Activated CD4-positive, alpha-beta T cell treated with anti-CD3 and anti-CD28 coated beads, Interleukin-2, amount 10 ng/mL, durations not matched to agents 24 days and 14 days (primary cell): ENCODE measurements at places on chromosomes 4 and X.

GRCh38 chr4:119835613-119835910 is 207.0 kb upstream of the PDE5A start:
- H3K36me3 ChIP-seq = no peaks in the 10 kb centered on the region
- H3K4me3 ChIP-seq = no peak overlapping the region
- no peak overlapping the region for H3K27ac ChIP-seq
- no peaks in the 10 kb centered on the region for H3K4me1 ChIP-seq
- no peaks in the 10 kb centered on the region for H3K27me3 ChIP-seq

DNA sequence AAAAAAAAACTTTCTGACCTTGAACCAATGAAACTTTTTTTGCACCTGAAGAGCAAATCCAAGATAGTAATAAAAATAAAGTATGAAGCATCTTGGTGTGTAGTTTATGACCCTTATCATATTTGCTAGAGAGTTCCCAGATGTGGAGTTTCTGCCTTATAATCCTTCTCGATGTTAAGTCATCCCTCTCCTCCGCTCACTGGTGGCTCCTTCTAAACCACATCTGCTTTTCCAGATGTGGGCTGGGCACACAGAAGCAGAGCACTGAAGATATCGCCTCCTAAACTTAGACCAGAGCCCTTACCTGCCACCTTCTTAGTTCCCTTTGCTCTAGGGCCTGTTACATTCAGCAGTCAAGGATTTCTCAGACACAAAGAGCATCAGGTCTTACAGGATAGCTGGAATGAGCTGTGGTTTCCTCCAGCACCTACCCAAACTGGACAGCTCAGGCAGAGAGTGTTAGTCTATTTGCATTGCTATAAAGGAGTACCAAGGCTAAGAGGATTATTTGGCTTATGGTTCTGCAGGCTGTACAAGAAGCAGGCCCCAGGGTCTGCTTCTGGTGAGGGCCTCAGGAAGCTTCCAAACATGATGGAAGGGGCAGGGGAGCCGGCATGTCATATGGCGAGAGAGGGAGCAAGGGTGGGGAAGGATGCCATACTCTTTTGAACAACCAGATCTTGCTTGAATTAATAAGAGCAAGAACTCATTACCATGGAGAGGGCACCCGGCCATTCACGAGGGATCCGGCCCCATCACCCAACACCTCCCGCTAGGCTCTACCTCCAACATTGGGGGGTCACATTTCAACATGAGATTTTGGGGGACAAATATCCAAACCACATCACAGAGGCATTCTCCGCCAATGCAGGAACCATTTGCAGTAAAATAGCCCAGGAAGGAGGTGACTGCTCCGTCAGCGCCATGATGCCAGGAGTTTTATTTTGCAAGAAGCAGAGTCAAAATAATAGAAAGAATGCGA is 75.6 kb upstream of the HELT start:
- H3K36me3 ChIP-seq = no peaks in the 10 kb centered on the region
- DNase-seq = no peak
- no peaks in the 10 kb centered on the region for H3K4me1 ChIP-seq
- no peak overlapping the region for H3K27ac ChIP-seq
- H3K27me3 ChIP-seq = peaks cover 29% of the 10 kb centered on the region
- H3K4me3 ChIP-seq = no peak overlapping the region

- no peak overlapping the region for H3K4me3 ChIP-seq
- no peaks in the 10 kb centered on the region for H3K27me3 ChIP-seq
- H3K36me3 ChIP-seq = no peaks in the 10 kb centered on the region
- no peak overlapping the region for H3K27ac ChIP-seq
- no peaks in the 10 kb centered on the region for H3K4me1 ChIP-seq
- DNase-seq = no peak
These were observed 58.0 kb upstream of the FMR1 start for GRCh38 chrX:147853701-147854100.

DNA sequence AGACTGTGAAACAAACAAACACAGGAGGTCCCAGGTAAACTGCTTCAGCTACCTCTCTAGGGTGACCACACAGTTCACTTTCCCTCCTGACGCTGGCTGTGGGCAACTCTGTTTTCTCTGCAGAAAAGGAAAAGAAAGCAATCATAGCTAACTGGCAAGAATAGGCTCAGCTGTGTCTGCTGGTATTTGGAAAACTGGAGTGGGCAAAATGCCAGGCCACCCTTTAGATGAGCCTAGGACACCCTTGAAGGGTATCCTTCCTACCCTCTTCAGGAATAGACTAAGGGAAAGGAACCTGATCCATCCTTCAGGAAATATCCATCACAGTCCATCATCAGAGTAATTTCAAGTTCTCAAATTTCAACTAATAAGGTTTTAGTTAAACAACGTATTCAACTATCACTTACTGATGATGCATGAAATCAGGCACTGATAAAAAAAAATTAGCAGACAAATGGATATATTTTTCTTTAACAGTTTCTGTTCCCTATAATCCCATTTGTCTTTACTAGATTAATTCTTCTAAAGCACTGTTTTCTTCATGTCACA is 60.9 kb downstream of the CAMK2D start:
- H3K36me3 ChIP-seq = peaks cover 29% of the 10 kb centered on the region
- H3K4me1 ChIP-seq = peaks cover 22% of the 10 kb centered on the region
- no peak overlapping the region for H3K4me3 ChIP-seq

DNA sequence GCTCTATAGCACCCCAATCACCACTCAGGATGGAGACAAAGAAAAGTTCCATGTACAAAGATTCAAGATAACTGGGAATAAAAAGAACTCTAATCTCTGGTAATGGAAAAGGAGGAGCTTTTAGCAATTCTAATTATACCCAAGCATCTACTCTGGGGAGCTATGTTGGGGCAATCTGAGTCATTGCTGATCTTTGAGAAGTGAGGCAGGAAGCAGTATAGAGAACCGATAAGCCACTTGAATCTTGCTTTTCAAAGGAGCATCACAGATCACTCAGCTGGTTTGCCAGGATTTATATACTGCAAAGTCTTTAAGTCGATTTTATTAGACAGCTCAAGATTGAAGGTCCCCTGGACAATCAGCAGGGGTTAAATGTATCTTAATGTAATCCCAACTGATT is 220.0 kb downstream of the ENOX2 start:
- no peak overlapping the region for H3K27ac ChIP-seq
- H3K36me3 ChIP-seq = peaks cover 3% of the 10 kb centered on the region
- no peaks in the 10 kb centered on the region for H3K27me3 ChIP-seq
- DNase-seq = no peak
- H3K4me3 ChIP-seq = no peak overlapping the region

DNA sequence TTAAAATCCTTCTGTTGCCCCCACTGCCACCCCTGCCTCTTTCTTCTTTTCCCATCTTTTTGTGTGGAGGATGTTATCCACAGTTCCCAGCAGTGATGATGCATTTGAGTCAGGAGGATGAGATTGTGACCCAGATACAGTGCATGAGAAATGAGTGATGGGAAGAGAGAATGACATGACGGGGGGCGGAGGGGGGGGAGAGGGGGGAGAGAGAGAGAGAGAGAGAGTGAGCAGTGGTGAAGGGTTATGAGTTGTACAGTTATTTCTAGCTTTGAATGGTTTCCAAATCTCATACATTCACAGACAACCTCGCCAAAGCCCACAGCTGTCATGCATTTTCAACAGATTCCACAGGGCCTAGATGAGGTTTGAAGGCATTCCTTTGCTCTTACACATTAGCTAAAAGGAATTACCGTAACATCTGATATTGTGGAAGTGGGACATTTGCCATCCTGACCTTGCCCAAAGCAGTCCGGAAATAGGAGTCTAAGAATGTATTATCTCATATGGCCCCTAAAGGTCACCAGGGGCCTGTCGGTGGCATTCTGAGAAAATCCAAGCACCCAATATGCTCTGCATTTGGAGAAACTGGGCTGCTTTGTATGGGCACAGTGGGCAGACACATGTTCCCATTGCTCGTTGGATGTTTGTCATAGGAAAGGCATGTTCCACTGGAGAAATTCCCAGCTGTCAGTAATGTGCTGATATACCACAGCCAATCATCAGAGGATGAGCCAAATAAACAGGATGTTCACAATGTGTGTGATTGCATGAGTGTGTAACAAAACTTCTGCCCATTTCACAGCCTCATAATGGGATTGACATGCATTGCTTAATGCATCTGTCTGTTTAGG is 435.8 kb downstream of the SPRY1 start:
- no peak overlapping the region for H3K4me3 ChIP-seq
- no peaks in the 10 kb centered on the region for H3K4me1 ChIP-seq
- no peaks in the 10 kb centered on the region for H3K36me3 ChIP-seq

DNA sequence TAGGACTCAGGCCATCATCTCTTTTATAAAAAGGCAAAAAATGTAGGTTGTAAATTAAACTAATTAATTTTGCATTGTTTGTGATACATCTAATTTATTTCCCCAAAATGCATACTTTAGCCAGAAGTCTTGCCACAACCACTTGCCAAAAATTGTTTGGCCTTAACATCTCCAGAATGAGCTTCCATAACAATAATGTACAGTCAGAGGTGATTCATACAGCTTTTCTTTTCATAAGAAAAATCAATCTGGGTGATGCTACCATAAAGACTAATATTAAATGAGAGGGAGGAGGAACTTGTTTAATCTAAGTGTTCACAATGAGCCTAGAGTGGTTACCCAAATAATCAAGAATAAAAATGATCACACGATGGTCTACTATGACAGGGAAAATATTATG is 59.3 kb downstream of the AMMECR1 start:
- DNase-seq = no peak
- no peak overlapping the region for H3K27ac ChIP-seq
- peaks cover 4% of the 10 kb centered on the region for H3K36me3 ChIP-seq
- no peak overlapping the region for H3K4me3 ChIP-seq
- peaks cover 3% of the 10 kb centered on the region for H3K4me1 ChIP-seq

DNA sequence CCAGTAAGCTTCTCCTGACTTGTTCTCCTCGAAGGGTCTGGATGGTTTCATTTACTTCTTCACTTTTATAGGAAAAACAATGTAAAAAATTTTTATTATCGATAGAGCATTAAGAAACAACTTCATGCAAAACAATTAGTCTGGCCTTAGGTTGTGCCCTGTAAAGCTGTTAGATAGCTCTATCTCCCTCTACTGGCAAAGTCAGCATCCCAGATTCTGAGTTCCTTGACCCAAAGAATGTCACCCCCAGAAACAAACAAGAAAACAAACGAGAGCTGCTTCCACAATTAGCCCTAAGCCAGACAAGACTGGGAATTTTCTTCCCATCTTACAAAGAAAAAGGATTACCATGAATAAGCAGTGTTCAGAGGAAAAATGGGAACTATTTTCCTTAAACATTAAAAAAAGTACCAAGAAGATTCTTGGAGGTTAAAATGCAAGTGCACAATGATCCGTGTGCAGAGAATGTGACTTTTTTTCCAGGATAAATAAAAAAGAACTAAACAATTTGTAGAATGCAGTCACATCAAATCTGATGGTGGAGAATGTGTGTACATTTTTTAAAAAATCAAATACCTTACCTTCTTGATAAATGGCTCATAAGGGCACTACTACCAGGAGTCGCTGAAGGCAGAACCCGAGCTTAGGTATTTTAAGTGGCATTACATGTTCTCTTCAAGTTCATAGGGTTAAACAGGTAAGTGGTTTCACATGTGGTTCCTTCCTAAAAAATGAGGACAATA is 293.2 kb downstream of the FBXO8 start:
- no peak overlapping the region for H3K27ac ChIP-seq
- H3K27me3 ChIP-seq = no peaks in the 10 kb centered on the region
- no peaks in the 10 kb centered on the region for H3K36me3 ChIP-seq
- no peak overlapping the region for H3K4me3 ChIP-seq
- no peaks in the 10 kb centered on the region for H3K4me1 ChIP-seq
- no peak for DNase-seq

GRCh38 chr4:17063888-17064287 is 165.4 kb upstream of the LDB2 start:
- H3K4me3 ChIP-seq = no peak overlapping the region
- no peaks in the 10 kb centered on the region for H3K4me1 ChIP-seq
- DNase-seq = no peak

DNA sequence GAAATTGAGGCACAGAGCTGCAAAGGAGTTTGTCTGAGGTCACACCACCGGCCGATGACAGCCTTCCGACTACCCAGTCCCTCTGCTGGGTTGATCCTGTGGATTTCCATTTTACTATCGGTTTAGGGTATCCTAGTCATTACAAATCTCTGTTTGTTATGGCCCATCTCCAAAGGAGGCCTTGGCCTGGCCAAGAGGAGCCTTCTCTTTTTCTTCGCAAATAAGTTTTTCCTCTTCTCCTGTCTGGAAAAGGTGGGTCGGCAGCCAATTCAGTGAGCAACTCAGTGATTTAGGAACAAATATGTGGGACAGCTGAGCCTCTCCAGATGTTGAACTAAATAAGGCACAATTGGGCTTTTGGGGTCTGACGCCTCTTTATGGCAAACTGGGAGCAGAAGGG is 169.2 kb upstream of the RBPJ start:
- H3K27me3 ChIP-seq = no peaks in the 10 kb centered on the region
- peak overlapping the region; percentile 92 for H3K27ac ChIP-seq
- H3K4me1 ChIP-seq = peaks cover 41% of the 10 kb centered on the region
- no peak for DNase-seq

DNA sequence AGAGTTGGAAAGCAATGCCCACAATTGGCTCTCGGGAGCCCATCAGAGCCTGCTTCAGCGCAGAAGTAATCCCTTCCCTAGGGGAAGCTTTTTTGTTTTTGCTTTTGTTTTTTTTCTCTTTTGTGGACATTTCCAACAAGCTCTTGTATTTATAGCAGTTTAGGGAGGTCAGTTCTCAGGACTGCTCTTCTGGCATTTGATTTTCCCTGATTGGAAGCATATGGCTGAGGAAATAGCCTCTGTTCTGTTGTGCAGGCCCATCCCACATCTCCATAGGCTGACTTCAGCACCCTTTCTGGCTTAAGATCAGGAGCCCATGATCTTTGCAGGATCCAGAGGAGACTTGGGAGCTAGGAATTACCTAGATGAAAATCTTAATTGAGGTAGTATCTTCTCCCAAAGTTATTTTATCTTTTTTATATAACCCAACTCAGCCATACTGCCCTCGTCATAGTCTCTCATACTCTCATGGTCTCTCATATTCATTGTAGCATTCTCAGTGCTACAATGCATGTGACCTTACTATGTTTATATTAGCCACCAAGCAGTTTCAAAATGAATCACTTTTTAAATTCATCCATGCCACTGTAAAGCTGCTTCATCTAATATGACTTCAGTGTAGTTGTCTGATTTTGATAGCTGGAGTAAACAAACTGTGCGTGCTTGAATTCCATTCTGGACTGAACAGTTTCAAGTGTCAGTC is 16.7 kb downstream of the PAGE4 start:
- DNase-seq = no peak
- H3K36me3 ChIP-seq = no peaks in the 10 kb centered on the region
- no peaks in the 10 kb centered on the region for H3K4me1 ChIP-seq
- no peak overlapping the region for H3K4me3 ChIP-seq

- no peaks in the 10 kb centered on the region for H3K27me3 ChIP-seq
- DNase-seq = no peak
- H3K4me3 ChIP-seq = no peak overlapping the region
These were observed 65.3 kb downstream of the ENOPH1 start for GRCh38 chr4:82495666-82496065.

GRCh38 chr4:74659576-74660411 is 134.5 kb downstream of the BTC start:
- no peaks in the 10 kb centered on the region for H3K27me3 ChIP-seq
- H3K4me3 ChIP-seq = no peak overlapping the region
- no peak for DNase-seq
- H3K27ac ChIP-seq = no peak overlapping the region

GRCh38 chrX:40083120-40083978 is 14.4 kb downstream of the BCOR start:
- DNase-seq = no peak
- H3K27me3 ChIP-seq = no peaks in the 10 kb centered on the region
- H3K27ac ChIP-seq = no peak overlapping the region
- peaks cover 7% of the 10 kb centered on the region for H3K36me3 ChIP-seq
- H3K4me3 ChIP-seq = peak overlapping the region; percentile 71
- peaks cover 33% of the 10 kb centered on the region for H3K4me1 ChIP-seq

GRCh38 chr4:184317234-184317918 is 99.7 kb upstream of the ENPP6 start:
- no peak overlapping the region for H3K27ac ChIP-seq
- H3K4me3 ChIP-seq = no peak overlapping the region
- no peaks in the 10 kb centered on the region for H3K36me3 ChIP-seq
